MM.1S (cell line): ENCODE measurements at places on chromosomes 6 and 20.

DNA sequence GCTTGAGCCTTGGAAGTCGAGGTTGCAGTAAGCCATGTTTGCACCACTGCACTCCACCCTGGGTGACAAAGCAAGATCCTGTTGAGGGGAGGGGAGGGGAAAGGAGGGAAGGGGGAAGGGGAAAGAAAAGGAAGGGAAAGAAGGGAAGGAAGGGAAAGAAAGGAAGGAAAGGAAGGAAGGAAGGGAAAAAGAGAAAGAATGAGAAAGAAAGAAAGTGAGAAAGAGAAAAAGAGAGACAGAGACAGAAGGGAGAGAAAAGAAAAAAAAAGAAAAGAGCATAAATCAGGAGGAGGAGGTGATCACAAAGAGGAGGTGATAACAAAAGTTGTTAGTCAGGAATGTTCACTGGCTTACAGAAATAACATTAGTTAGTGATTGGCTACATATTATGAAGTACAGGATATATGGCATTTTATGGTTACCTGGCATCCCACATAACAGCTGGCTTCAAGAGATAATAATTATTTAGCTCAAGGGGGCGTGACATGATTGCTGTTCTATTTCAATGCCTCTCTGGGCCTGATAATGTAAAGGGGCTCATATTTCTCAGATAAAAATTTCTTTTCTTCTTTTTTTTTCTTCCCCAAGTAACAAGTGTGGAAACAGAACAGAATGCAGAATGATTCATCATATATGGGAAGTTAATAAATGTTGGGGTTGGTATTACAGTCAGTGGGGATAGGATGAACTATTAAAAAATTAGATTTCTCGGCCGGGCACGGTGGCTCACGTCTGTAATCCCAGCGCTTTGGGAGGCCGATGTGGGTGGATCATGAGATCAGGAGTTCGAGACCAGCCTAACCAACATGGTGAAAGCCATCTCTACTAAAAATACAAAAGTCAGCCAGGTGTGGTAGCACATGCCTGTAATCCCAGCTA, 27.1 kb downstream of the SAMHD1 start:
- H3K4me3 ChIP-seq = no peak overlapping the region
- no peaks in the 10 kb centered on the region; the same call in 1 of the 2 replicates for H3K36me3 ChIP-seq
- no peak for DNase-seq
- H3K27ac ChIP-seq = no peak overlapping the region
- no peaks in the 10 kb centered on the region for H3K27me3 ChIP-seq
- no peaks in the 10 kb centered on the region for H3K4me1 ChIP-seq

DNA sequence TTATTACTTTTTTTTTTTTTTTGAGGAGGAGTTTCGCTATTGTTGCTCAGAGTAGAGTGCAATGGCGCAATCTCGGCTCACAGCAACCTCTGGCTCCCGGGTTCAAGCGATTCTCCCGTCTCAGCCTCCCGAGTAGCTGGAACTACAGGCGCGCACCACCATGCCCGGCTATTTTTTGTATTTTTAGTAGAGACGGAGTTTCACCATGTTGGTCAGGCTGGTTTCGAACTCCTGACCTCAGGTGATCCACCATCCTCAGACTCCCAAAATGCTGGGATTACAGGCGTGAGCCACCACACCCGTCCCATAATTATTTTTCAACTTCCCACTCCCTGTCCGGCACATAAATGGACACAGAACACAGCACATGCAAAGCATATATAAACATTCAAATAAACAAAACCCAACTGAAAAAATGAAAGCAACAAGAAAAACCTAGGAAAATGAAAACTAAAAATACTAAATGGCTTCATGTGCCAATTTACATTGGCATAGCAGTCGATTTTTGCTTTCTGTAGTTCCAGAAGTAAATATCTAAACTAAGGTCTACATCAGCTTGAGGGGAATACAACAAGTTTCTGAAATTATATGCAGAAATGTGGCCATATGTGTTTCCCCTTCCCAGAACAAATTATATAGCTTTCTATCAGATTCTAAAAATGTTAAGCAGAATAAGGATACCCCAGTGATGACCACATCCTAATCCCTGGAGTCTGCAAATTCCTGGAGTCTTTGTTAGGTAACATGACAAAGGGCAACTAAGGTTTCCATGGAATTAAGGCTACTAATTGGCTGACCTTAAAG, 113.9 kb downstream of the HFE start:
- H3K4me3 ChIP-seq = no peak overlapping the region
- DNase-seq = no peak
- peaks cover 5% of the 10 kb centered on the region for H3K4me1 ChIP-seq
- H3K27ac ChIP-seq = peak overlapping the region; percentile 9; the same call in 1 of the 2 replicates
- no peaks in the 10 kb centered on the region for H3K27me3 ChIP-seq

DNA sequence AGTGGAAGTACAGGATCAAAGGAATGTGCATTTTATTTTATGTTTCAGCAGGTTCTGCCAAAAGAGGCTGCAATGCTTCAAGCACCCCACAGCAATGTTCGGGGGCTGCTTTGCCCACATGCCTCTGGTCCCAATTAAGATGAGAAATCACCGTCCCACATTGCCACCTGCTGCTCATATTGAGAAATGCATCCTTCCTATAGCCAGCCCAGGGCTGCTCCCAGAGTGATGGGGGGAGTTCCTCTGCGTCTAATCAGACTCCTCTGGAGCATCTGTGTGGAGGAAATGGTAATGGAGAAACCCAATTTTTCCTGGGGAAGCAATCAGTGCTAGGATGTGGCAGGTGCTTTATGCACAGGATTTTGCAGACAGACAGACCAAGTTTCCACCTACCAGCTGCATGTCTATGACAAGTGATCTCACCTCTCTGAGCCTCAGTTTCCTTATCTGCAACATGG, 33.7 kb downstream of the PTGIS start:
- no peaks in the 10 kb centered on the region for H3K36me3 ChIP-seq
- H3K4me1 ChIP-seq = no peaks in the 10 kb centered on the region
- H3K27me3 ChIP-seq = no peaks in the 10 kb centered on the region
- no peak overlapping the region for H3K4me3 ChIP-seq
- no peak overlapping the region for H3K27ac ChIP-seq
- peak; percentile 41 for DNase-seq

DNA sequence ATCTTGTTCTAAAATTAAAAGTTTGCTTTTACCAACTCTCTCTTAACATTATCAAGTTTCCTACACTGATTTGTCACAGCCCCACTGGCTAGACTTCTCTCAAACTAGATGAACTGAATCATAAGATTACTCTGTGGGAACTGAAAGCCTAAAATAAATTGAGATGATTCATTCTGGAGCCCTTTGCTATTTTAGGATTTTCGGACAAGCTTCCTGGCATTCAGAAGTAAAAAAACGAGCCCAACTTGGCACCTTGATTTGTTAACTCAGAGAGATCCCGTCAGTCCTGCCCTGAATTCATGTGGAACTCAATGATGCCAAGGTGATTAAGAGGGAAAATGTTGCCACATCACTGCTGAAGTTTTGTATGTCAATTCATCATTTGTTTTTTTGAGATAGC, 122.0 kb upstream of the NRSN1 start:
- no peak for DNase-seq
- H3K4me1 ChIP-seq = no peaks in the 10 kb centered on the region
- no peak overlapping the region for H3K4me3 ChIP-seq
- no peaks in the 10 kb centered on the region for H3K36me3 ChIP-seq

DNA sequence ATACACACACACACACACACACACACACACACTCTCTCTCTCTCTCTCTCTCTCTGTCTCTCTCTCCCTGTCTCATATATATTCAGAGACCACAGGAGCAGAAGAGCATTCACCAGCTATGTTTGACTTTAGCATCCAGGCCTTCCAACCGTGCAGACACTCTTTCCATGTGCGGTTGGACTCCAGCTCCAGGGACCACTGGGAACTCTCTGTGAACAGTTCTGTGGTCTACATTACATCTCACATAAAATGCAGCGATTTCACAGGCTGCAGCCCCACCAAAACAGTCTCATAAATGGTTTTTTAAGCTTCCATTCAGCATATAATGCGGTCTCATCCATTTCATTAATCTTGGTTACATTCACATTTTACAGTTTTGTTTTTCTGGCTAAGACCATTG, 508.4 kb upstream of the SULF2 start:
- H3K27ac ChIP-seq = no peak overlapping the region
- no peaks in the 10 kb centered on the region for H3K27me3 ChIP-seq
- no peaks in the 10 kb centered on the region for H3K36me3 ChIP-seq
- DNase-seq = no peak
- H3K4me3 ChIP-seq = no peak overlapping the region

DNA sequence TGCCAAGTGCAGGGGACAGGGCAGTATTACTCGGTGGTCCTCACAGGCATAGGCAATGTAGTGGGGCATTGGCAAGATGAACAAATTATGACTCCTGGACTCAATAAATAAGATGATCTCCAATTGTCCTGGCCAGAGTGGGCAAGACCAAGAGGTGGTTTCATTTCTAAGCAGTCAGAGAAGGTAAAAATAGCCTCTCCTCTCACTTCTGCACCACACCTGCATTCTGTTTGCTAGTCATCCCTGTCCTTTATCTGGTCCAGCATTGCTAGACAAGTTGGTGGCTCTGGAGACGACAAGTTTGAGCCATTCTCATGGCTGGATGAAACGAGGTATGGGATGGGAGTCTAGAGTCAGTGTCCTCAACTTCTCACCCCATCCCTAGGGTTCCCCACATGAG, 83.0 kb downstream of the BANF2 start:
- H3K36me3 ChIP-seq = no peaks in the 10 kb centered on the region
- H3K27me3 ChIP-seq = no peaks in the 10 kb centered on the region
- peak; percentile 80 for DNase-seq

DNA sequence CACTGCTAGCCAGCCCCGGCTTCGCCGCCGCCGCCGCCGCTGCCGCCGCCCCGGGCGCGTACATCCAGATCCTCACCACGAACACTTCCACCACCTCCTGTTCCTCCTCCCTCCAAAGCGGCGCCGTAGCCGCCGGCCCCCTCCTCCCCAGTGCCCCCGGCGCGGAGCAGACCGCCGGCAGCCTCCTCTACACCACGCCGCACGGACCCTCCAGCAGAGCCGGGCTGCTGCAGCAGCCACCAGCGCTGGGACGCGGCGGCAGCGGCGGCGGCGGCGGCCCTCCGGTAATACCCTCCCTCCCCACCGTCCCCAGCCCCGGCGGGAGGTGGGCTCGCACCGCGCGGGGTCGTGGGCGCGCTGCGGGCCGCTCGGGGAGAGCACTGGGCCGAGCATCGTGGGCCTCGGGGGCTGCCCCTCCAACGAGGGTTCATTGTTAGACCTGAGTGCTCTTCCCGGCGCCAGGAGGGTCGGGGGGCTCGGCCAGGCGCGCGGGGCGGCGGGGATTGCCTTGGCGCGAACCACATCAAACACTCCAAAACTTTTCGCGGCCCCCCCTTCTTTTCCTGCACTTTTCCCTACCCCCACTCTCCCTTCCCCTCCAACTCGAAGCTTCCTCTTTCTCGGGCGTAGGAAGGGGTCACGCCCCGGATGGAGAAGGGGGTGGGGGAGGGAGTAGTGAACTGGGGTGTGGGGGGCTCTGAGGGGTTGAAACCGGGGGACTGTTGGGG, 827 bp downstream of the E2F3 start:
- peak; percentile 30 for DNase-seq
- peak overlapping the region; percentile 83 for H3K4me3 ChIP-seq
- no peaks in the 10 kb centered on the region for H3K27me3 ChIP-seq
- H3K4me1 ChIP-seq = peaks cover 18% of the 10 kb centered on the region
- H3K36me3 ChIP-seq = no peaks in the 10 kb centered on the region

GRCh38 chr6:149728499-149729234, 10.8 kb upstream of the LATS1 start:
- DNase-seq = no peak
- no peaks in the 10 kb centered on the region for H3K4me1 ChIP-seq
- H3K4me3 ChIP-seq = no peak overlapping the region
- no peak overlapping the region for H3K27ac ChIP-seq
- H3K36me3 ChIP-seq = no peaks in the 10 kb centered on the region
- no peaks in the 10 kb centered on the region for H3K27me3 ChIP-seq

GRCh38 chr6:157058574-157058973, 264.7 kb downstream of the TMEM242 start:
- H3K36me3 ChIP-seq = no peaks in the 10 kb centered on the region
- no peak overlapping the region for H3K4me3 ChIP-seq
- DNase-seq = no peak
- H3K27me3 ChIP-seq = no peaks in the 10 kb centered on the region
- no peak overlapping the region for H3K27ac ChIP-seq

DNA sequence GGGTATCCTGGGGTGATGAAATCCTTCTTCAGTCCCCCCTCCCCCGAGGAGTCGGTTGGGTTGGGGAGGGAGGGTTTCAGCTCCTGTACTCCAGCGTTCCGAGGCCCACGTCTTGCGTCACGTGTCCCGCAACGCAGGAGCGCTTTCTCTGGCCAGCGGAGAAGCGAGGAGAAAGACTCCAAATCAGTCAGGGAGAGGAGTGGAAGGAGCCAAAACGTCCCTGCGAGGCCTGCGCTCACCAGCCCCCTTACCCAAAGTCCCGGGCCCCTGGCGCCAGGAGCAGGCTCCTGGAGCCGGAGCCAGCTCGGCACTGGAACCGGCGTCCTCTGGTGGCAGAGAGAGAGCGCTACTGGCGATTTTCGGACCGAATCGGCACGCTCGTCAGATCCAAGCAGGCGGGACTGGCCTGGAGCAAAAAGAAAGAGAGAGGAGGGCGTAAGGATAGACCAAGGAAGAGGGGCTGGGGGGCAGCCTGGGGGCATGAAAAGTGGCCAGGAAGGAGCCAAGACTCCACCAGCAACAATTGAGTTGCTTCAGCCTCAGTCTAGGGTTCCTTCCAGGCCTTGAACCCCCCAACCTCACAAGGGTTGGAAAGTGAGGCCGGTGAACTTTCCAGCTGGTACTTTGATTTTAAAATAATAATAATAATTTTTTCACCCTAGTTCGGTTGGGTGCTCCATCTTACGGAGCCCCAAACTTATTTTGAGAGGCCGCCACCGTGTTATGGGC, at the start of gene GNAS:
Gene GNAS (plus strand): TSS at position 174 of the 729 bp plus-strand sequence.
- no peaks in the 10 kb centered on the region for H3K36me3 ChIP-seq
- H3K4me1 ChIP-seq = no peaks in the 10 kb centered on the region
- no peak within 1 kb of the TSS for H3K27ac ChIP-seq
- peaks cover 70% of the 10 kb centered on the region for H3K27me3 ChIP-seq
- DNase-seq = no peak
- H3K4me3 ChIP-seq = peak within 1 kb of the TSS; percentile 79

- H3K36me3 ChIP-seq = no peaks in the 10 kb centered on the region
- no peak overlapping the region for H3K27ac ChIP-seq
- no peaks in the 10 kb centered on the region for H3K27me3 ChIP-seq
Observed at GRCh38 chr20:51121272-51121671, 98.4 kb upstream of the KCNG1 start.

DNA sequence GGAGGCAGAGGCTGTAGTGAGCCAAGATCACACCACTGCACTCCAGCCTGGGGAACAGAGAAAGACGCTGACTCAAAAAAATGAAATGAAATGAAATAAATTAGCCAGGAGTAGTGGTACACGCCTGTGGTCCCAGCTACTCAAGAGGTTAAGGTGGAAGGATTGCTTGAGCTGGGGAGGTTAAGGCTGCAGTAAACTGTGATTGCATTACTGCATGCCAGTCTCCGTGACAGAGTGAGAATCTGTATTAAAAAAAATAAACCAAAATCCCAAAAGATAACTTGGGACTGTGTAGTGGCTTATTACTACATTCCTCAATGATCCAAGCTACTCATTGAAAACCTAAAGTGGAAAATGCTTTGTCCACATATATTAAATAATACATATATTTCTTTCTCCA, 87.0 kb downstream of the SGK1 start:
- H3K27me3 ChIP-seq = no peaks in the 10 kb centered on the region
- H3K27ac ChIP-seq = no peak overlapping the region
- H3K4me3 ChIP-seq = no peak overlapping the region
